Right ventricle myocardium inferior (tissue), 1 donor: ENCODE measurements at places on chromosomes 3 and 15. TPM values are rescaled to one million over a fixed set of nuclear protein-coding genes. Genes with fewer than 3 reads are reported as not detected.

Gene GXYLT2
- 9.8 TPM for total RNA-seq

Gene MEIS2
- total RNA-seq, result 45.4 TPM

- DNase-seq, result no peak
Observed at GRCh38 chr15:76803049-76803571, 102.0 kb downstream of the SCAPER start.

DNA sequence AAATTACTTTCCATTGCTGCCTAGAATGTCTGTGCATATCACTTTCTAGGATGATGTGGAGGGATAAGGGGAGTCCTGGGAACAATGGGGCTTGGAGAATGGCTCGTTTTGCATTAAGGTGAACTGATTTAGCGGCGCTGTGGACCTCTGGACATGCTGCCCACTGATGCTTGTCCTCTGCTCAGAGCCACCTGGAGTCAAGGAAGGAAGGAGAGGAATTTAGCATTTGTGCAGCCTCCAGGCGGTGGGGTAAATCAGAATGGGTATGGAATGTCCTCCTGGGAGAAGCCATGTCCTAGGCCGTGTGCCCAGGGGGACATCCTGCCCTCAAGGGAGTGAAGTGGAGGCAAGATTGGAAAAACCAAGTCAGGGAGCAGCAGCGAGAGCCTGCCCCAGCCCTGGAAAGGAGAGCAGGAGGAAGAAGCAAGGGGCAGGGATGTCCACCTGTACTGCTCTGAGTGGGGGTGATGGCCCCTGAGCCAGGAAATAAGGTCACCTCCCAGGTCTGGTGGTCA, 37.8 kb downstream of the KY start:
- DNase-seq, result no peak

GRCh38 chr3:119184796-119185570, 11.6 kb downstream of the UPK1B start:
- DNase-seq, result no peak

DNA sequence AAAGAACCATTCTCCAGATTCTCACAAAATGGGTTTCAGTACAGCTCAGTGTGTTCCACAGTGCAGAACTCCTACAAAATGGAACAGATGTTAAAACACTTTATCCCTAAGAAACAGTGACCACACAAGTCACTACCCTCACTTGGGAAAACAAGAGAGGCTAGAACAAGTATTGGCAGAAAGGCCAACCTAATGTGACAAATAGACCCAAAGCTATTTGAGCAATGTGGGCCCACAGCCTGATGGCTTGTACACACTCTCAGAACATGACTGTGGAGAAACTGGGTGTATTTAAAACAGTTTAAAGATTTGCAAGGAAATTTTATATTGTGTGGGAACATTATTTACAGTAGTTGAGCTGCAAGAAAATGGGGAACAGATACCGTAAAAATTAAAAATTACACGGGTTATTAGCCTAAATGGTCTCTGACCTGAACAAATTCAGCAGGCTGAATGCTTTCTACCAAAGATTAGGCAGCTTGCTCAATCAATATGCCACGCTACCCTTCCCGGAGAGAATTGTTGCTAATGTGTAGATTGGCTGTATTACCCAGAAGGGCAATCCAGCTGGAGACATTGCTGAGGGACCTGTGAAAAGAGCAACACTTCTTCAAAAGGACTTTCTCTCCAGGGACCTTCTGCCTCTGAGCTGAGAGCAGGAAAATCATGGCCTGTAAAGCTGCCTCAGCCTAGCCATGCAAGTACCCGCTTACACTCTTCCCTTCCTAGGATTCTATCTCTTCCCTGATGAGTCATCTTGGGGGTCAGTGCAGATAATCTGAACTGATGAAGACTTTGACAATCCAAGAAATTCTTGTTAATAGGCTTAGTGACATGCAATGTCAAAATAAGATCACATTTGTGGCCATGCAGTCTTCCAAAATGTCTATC, 97.1 kb downstream of the STRIT1 start:
- DNase-seq, result no peak

GRCh38 chr15:100124361-100124760, 217.4 kb downstream of the ADAMTS17 start:
- no peak for DNase-seq

GRCh38 chr15:65824031-65824743, 32.1 kb upstream of the DENND4A start:
- no peak for DNase-seq

DNA sequence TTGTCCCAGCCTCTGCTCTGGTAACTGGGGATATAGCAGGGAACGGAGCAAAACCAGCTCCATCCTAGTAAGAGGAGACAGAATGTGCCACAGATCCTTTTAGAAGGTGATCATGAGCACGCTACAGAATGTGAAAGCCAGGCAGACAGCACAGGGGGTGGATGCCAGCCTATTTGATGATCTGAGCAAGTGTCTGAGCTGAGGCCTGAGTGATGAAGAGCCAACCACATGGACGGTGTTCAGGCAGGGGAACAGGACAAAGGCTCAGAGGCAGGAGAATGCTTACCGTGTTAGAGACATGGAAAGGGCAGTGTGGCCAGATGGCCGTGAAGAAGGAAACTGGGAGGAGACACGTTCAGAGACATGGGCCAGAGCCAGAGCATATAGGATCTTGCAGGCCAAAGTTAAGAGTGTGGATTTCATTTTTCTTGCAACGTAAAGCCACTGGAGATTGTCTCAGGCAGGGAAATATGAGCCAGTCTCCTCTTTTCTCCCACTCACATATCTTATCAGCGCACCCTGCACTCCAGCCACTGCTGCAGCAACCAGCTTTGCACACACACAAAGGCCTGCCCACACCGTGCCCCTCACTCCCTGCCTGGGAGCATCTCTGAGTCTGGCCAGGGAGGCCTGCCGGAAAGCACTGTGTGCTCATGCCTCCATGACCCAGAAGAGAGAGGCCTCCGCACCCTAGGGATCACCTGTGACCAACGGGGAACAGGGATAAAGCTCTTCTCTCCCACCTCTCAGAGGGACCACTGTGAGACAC, 20.1 kb downstream of the RAB43 start:
- peak; percentile 20 for DNase-seq
